Heart left ventricle (tissue), 16 donors: ENCODE measurements at places on chromosomes 6 and 20.

- no peak for DNase-seq
Observed at GRCh38 chr20:3318226-3318884, 79.4 kb upstream of the SLC4A11 start.

DNA sequence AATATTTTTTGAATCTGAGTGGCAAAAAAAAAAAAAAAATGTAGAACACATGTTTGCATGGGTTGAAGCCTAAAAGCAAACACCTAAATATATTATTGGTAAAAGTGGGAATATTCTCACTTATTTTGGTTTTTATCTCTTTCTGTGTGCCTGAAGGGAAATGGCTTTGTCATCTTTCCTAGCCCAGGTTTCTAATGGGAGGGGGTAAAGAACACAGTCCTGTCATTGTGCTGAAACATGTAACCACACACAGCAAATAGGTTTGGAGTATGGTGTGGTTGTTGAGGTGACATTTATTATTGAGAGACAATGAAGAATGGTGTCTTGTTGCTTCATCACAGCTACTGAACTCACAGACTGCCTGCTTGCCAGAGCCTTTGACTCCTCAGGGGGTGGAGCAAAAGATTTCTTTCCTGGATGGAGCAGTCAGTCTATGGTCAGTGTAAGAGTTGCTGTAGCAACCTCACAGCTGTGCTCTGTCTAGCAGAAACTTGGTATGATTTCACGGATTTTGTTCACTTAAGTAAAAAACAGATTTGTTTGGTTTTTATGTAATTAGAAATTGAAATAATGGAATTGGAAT, 70.2 kb downstream of the CEP57L1 start:
- no peak for DNase-seq

GRCh38 chr6:89475101-89475500, 42.1 kb downstream of the ANKRD6 start:
- DNase-seq: no peak

DNA sequence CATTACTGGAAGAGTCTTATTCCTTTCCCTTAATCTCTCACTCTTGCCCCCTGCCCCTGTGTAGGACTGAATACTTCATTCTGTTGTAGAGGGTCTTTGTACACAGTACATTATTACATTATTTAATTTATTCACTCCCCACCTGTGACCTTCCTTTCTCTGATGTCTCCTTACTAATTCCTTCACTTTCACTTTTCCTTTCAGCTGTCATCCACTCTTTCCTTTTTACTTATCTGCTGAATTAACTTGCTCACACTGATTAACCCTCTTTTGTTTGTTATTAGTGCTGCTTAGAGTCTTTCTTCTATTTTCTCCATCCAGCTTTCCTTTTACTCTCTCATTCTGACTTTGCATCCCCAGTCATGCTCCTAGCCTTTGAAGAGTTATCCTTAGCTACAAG, 6.5 kb upstream of the PGBD1 start:
- no peak for DNase-seq

DNA sequence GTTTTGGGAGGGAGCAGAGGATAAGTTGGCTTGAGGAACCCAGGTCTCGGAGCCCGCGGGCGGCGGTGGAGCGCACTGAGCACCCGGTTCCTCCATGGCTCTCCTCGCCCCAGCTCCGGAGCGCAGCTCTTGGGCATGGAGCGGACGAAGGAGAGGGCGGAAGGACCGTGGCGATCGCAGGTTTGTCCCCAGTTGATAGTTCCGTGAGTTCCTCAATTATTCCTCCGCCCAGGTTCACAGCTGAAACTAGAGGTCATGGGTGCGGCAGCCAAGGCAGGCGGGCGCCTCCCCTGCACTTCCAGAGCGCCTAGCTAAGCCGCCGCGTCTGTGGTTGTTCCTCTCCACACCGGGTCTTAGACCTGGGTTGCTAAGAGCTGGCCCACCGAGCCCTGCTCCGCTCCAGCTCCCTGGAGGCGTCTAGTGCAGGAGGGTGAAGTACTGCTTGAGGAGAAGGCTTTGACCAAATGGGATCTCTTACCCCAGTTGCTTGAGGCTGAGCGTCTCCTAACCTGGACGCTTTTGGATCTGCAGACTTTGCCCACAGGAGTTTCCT, at the start of gene HTR1B:
HTR1B (minus strand) TSS at position 184 of the 553 bp plus-strand sequence; CDS start at position 96, 88 bp downstream.
- no peak for DNase-seq

DNA sequence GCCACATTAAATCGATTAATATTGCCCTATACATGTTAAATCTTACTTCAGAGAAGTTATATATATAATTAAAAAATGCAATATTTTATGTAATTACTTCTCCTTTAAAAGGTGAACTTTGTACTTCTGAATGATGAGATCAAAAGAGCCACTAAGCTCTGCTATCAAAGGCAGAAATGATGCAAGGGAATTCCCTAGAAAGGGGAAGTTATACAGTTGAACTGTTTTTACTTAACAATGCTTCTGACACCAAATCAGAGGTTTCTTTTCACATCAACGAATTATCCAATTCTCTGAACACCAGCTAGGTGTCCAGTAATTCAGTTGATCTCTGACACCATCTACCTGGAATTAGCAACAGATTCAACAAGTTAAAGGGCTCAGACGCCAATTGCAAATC, 319.9 kb upstream of the TSHZ2 start:
- DNase-seq: no peak

DNA sequence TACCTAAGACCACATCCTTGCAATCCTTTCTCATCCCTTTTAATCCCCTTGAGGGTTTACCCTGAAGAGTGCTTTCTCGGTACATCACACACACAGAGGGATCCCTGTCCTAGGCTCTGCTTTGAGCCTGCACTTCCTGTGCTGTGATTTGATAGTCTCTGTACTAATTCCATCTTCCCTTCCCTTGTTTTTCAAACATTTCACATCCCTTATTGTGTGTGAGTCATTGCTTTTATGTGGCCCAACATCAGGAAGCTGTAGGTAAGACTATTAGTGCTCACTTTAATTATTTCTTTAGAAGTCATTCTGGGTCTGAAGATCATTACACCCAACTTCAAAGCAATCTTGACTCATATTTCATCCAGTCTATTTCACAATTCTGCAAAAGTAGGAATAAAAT, 57.2 kb upstream of the ANKEF1 start:
- no peak for DNase-seq

GRCh38 chr20:21571841-21572690, 58.2 kb upstream of the NKX2-2 start:
- DNase-seq: no peak

GRCh38 chr20:35116258-35116657, 23.7 kb upstream of the TRPC4AP start:
- DNase-seq: no peak

DNA sequence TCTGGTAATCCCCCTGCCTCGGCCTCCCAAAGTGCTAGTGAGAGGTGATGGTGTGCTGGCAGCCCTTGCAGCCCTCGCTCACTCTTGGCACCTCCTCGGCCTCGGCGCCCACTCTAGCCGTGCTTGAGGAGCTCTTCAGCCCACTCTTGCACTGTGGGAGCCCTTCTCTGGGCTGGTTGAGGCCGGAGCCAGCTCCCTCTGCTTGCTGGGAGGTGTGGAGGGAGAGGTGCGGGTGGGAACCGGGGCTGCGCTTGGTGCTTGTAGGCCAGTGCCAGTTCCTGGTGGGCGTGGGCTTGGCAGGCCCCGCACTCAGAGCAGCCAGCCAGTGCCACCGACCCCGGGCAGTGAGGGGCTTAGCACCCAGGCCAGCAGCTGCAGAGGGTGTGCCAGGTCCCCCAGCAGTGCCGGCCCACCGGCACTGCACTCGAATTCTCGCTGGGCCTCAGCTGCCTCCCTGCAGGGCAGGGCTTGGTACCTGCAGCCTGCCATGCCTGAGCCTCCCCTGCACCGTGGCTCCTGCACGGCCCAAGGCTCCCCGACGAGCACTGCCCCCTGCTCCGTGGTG, 189.0 kb upstream of the ASCC3 start:
- DNase-seq: no peak

DNA sequence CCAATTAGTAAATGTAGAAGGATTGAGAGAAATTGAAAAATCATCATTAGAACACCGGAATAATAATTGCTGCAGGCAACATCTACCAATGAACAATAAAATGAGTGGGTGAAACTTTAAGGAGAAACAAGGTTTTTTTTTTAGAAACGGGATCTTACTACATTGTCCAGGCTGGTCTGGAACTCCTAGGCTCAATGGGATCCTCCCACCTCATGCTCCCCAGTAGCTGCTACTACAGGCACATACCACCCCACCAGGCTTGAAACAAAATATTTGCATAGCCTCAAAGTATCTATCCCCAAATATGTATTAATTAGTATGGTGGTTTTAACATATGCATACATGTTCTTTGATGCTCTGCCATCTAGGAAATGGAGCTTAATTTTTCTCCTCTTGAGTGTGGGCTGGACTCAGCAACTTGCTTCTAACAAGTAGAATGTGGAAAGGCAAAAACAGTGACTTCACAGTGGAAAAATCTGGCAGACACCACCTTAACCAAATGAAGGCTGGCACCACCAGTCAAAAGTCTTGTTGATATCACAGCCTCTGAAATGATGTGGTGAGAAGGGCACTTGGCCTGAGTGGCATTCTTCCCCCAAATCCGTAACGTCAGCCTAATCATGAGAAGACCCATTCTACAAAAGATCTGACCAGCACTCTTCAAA, 12.1 kb downstream of the NRSN2 start:
- DNase-seq: no peak

GRCh38 chr20:59581993-59582679, 22.2 kb upstream of the PHACTR3 start:
- no peak for DNase-seq

GRCh38 chr6:30611856-30612194, 5.2 kb downstream of the PPP1R10 start:
- no peak for DNase-seq

GRCh38 chr20:23776067-23776771, 25.5 kb upstream of the CST1 start:
- DNase-seq: no peak

DNA sequence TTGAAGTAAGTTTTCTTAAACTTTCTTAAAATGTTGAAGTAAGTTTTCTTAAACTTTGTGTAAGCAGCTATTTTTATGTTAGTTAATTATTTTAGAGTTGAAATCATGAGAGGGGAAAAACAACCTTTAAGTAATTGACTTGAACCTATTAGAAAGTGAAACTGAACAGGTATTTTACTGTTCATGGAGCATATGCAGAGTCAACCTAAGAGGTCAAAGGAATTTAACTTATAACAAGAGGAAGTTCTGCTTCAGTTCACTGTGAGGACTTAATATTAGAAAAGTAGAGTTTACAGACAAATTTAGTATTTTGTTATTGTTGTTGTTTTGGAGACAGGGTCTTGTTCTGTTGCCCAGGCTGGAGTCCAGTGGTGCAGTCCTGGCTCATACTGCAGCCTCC, 38.0 kb downstream of the CDYL start:
- DNase-seq: no peak

DNA sequence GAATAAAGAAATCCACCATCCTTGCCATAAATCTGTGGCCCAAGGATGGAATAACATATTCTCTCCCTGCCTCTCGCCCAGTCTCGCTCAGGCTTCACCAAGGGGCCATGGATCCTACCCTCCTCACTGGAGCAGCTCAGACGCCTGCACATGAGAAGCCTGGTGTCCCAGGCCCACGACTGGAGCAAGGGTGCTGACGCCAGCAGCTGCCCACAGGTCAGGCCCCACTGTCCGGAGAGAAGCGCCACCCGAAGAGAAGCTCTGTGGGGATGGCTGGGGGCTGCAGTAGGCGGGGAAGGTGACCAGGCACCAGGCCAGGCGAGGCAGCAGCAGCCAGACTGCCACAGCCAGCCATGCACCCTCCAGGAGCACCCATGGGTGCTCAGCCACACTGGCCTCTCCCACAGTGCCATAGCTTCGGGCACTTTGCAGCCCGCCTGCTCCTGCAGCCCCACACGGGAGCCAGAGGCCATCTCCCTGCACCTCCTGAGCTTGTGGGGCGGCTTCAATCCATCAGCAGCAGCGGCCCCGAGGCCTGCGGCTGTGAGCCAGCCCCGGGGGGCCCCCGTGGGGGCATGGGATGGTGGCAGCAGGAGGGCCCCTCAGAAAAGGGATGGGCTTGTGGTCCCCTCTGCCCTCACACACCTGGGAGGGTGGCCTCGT, 286.2 kb upstream of the SGK1 start:
- DNase-seq: no peak

- no peak for DNase-seq
Observed at GRCh38 chr6:162618448-162619002, 109.0 kb downstream of the PRKN start.

- DNase-seq: no peak
Observed at GRCh38 chr20:62792182-62792939, 3.9 kb upstream of the MRGBP start.

DNA sequence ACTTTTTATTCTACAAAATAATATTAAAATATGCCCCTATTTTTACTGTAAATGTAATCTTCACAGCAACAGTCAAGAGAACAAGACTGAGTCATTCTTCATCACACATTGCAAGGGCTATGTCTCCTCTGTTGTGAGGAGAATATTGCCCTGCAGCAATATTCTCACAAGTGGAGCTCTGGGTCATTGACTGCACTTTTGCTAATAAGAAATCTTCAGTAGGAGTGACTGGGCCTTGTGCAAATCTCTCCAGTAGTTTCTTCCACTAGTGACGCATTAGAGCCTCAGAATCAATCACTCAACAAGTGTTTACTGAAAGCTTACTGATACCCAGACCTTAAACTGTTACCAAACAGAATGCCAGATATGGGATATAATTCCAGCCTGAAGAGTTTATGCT, 49.1 kb downstream of the LAMA2 start:
- DNase-seq: no peak

DNA sequence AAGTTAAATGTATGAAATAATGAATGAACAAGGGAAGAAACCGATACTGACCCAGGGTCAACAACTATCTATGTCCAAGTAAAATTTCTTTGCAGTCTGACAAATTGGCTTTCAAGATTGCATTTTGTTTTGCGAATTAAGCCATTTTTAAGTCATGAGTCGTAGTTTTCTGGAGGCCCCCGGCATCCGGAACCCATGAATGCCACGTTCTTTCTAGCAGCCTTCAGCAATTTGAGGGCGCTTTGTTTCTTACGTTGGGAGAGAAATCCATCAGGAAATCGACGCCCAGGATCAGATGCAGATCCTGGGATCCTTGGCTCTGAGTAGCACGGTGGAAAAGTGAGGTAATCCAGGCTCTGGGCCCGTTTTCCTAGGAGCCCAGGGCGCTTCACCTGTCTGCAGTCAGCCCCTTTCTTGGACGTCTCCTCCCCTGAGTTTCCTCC, 309 bp upstream of the ABRACL start:
- no peak for DNase-seq

GRCh38 chr6:14002176-14002947, 77.6 kb downstream of the RNF182 start:
- no peak for DNase-seq

GRCh38 chr20:61350500-61351250, 98.6 kb downstream of the CDH4 start:
- DNase-seq: no peak

DNA sequence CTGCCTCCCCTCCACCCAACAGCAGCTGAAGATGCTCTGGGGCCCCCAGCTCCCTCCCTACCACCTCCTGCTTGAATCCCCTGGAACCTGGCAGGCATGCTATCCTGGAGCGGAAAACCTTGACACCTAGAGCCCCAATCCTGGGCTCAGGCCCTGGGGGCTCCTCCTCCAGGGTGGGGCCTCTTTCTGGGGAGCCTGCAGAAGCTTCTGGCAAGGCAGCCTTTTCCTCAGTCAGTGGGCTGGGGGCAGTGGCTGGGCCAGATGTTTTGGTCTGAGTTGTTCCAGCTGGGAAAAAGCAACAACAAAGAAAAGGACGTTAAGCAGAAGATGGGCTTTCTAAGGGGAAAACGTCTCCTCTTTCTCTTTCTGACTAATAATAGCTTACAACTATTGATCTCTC, 21.1 kb downstream of the KIAA1755 start:
- no peak for DNase-seq
